ENCODE measurements at places on chromosomes 16 and 17.

- no peak for DNase-seq
Observed at GRCh38 chr16:11634312-11634711, 33.9 kb upstream of the SNN start.

DNA sequence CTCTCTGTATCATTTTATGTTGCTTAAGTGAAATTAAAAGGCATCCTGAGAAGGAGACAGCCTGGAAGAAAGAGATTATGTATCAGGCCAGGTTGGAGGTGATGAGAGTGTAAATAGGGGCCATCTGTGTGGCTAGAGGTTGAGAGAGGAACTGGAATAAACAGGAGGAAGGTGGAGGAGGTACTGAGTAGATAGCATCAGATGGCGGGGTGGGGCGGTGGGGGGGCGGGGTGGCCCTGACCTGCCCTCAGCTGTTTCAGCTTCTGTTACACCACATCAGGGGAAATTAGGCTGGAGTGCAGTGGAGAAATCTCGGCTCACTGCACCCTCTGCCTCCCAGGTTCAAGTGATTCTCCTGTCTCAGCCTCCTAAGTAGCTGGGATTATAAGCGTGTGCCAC, 6.9 kb upstream of the KCNG4 start:
- no peak for DNase-seq

GRCh38 chr17:50909765-50910605, 43.8 kb upstream of the TOB1 start:
- no peak for DNase-seq

DNA sequence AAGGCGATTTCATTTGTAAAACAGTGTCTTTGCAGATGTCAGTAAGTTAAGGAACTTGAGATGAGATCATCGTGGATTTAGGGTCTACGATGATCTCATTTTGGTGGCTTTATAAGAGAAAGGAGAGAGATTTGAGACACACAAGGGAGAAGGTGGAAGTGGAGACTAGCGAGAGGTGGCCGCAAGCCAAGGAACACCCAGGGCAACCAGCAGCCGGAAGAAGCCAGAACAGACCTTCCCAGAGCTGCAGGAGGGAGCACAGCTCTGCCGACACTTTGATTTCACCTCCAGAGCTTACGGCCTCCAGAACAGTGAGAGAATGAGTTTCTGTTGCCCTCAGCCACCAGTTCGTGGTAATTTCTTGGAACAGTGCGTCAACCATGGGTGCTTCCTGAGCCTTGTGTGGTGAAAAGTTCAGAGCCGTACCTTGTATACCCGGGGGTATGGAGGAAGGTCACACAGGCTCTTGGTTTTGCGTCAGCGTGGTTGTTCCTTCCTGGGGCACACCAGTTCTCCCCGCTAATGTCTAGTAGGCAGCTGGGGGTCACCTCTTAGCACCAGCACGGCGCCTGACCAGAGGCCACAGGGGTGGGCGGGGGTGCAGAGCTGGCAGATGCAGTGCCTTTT, 12.9 kb upstream of the SEC14L1 start:
- peak; percentile 51 for DNase-seq

GRCh38 chr17:34374457-34374856, 11.4 kb upstream of the CCL1 start:
- no peak for DNase-seq

GRCh38 chr16:60459463-60459862, 1576.8 kb downstream of the CDH8 start:
- no peak for DNase-seq

- no peak for DNase-seq
Observed at GRCh38 chr16:70563636-70564035, 40.0 kb downstream of the SF3B3 start.

- peak; percentile 52 for DNase-seq
Observed at GRCh38 chr17:55421179-55421934, at the start of gene MMD. TSS of gene MMD (minus strand) at chr17:55421835. CDS start at chr17:55421695, 140 bp downstream.

- no peak for DNase-seq
Observed at GRCh38 chr16:12258861-12259645, 282.5 kb downstream of the SNX29 start.

GRCh38 chr17:58265902-58266875, 14.5 kb downstream of the MPO start:
- DNase-seq, result no peak

DNA sequence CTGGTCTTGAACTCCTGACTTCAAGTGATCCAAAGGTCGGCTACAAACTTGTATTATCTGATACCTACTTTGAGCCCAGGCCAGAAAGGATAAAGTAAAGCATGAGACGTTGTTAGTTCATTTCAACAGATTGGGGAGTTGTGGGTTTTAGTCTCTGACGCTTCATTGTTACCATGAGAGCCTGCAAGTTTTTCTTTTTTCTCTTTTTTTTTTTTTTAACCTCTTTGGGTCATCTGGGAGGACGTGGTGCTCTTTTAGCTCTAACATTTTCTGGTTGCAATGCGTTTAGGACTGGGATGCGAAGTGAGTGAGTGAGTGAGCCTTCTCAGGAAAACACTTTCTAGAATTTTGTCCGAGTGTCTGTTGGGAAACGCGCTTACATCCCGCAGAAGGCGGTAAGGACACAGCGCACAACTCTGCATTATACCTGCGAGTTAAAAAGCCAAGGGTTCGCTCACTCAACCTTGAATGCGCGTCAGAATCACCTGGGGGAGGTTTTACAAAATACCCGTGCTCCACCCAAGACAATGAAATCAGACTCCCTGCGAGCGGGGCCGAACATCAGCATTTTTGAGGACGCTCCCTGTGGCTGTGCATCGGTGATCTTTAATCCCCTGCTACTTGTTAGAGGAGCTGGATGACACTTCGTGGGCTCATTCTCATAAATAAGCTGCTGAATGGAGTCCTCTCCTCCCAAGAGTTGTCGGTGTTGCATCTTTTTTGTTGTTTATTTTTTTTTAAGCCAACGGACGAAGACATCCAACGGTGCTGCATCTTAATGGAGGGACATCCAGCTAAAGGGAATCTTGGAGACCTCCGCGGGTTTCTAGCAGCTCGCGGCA, 629 bp upstream of the RNF135 start:
- peak; percentile 34 for DNase-seq

GRCh38 chr17:8015236-8015956, 13.0 kb downstream of the GUCY2D start:
- DNase-seq, result no peak

- no peak for DNase-seq
Observed at GRCh38 chr17:21687136-21687953, 5.0 kb upstream of the KCNJ18 start.

- no peak for DNase-seq
Observed at GRCh38 chr17:40352779-40353394, 11.7 kb downstream of the GJD3 start.

GRCh38 chr17:973053-973452, 6.5 kb downstream of the NXN start:
- no peak for DNase-seq

DNA sequence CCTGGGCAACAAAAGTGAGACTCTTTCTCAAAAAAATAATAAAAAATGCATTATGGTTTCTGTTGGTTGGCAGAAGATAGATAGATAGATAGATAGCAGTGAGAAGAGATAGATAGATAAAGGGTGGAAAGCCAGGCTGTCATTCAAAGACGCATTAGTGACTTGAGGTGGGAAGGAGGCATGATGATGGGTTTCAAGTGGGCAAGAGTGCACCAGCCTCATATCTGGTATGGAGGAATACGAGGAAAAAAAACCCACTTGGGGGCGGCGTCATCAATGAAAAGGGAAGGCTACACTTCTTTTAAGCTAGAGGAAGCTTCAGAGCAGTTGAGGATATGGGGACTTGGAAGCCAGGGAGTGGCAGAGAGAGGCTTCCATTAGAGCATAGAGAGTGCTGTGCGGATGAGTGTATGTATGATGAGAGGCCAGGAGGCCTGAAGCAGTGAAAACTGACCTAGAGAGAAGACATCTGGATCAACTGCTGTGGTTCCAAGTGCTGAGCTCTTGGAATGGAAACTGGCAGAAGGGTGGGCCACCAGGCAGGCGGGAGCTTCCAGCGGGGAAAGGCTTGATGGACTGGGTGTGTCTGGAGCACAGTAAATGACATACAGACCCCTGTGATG, 31.8 kb downstream of the CEP95 start:
- DNase-seq, result no peak

DNA sequence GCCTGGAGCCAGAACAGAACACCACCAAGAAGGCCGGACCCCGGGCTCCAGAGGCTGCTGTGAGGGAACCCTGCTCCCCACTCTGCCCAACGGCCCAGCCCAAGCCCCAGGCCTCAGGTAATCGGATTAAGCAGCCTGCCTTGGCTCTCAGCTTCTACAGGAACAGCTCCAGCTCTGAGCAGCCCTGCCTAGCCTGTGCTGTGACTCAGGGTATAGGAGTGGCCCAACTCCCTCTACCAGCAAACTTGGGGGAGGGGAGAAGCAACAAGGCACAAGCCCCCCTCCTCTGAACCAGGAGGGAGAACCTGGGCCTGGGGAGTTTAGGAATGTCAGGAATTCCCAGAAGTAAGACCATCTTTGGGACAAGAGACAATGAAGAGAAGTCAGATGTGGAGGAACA, 849 bp upstream of the SOX15 start:
- no peak for DNase-seq

- peak; percentile 68 for DNase-seq
Observed at GRCh38 chr17:49508061-49508865, 13.2 kb downstream of the NGFR start.

DNA sequence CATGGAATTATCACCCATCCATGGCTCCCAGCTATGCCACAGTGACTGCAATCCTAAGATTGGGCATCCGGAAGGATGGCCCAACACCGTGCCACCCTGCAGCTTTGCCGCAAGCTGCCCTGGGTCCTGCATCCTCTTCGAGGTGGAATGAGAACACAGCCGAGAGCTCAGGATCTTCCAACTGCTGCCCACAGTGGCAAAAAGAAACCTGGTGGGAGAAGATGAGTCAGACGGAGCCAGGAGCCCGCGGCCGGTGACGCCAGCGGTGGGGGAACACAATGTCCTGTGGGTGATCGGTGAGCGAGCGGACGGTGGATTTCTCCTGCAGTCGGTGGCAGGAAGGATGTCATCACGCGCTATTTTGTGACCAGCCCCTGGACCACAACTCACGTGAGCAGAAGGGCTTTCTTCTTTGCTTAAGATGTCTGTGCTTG, 20.1 kb downstream of the CD7 start:
- DNase-seq, result no peak

DNA sequence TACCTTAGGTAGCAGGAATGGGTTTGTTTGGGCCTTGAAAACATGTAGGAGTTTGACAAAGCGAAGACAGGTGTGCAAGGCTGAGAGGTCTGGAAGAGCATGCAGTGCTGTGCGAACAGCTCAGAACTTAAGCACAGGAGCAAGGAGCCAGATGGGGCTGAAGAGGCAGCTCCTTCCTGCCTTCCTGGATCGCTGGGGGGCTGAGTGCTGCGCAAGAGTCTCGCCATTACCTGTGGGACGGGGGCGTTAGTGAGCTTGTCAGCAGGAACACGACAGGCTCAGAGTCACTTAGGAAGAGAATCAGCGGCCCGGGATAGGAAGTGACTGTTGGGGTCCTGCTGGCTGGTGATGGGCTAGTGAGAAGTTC, 464 bp upstream of the MRM1 start:
- no peak for DNase-seq

DNA sequence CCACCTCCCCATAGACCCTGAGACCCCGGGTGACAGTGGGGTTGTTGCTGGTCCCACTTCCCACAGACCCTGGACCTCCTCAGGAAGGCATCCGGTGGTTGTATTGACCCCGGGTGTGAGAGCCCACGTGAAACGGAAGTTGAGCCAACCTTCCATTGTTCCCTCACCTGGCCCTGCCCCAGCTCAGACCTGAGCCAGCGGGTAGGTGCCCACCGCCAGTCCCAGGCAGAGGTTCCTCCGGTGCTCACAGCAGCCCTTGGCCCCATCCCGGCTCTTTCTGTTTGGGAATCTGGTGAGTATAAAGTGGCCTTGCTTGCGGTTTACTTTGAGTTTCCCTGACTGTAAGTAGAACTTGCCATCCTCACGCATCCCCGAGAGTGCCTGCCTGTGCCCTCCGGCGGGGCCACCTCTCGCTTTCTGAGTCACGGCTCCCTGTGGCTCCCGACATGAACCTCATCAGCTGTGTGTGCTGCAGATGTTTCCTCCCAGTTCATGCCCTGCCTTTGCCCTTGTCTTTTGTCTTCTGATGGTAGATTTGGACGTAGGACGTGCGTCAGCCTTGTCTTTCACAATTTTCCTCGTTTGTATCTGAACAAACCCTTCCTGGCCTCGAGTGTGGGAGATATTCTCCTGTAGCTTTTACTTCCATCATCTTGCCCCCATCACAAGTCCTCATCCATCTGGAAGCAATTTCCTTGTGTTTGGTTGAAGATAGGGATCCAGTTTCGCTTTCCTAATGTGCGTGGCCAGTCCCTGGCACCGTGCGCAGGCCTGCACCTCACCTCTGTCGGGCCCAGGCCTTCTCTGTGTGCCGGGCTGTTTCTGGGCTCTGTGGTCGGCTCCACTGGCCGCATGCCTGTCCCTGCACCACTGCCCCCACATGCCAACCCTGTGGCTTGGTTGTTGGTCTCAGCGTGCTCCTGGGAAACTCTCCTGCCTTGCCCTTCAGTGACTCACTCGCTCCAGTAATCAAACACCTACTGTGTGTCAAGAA, 76.0 kb downstream of the METRNL start:
- peak; percentile 51 for DNase-seq

- DNase-seq, result no peak
Observed at GRCh38 chr16:20214401-20214800, 112.9 kb downstream of the GP2 start.

GRCh38 chr16:85650844-85651628, 37.7 kb downstream of the GINS2 start:
- DNase-seq, result peak; percentile 71

GRCh38 chr17:50934672-50935220, 68.6 kb upstream of the TOB1 start:
- no peak for DNase-seq

DNA sequence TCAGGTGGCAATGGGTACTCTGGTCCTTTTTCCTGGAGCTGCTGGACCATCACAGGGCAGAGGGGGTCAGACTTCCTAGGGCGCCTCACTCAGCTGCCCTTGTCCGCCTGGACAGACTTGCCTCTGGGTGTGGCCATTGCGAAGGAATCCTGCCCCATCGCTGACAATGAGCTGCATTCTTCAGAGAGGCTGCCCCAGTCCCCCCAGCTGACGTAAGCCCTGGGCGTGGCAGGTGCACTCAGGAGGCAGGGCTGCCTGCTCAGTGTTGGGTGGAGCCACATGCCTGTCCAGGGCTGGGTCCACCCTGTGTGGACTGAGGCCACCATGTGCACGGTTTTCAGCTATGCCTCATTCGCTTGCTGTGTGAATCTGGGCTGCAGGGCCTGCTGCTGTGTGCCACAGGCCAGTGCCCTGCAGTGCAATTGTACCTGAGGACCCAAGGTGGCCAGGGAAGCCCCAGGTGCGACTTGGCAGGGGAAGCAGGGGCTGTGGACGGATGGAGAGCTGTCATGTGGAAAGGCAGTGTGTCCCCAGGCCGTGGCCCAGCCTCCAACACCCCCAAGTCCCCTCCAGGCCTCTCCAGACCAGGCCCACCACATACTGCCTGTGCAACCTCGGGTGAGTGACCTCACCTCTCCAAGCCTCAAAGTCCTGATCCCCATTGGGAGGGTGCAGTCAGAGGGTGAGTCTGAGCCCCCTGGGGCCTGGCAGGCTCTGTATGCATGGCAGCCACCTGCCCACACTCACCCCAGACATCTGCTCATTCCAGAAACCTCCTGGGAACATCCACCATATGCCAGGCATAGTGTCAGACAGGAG, 14.0 kb upstream of the MPRIP start:
- peak; percentile 77 for DNase-seq

- no peak for DNase-seq
Observed at GRCh38 chr16:66512272-66513110, 37.4 kb downstream of the TK2 start.

Measured in left hindlimb (tissue), 1 donor.